ENCODE measurements at places on chromosomes 3 and 15.
A peak's percentile ranks its signal among the peaks of the same experiment; 100 is the strongest.

GRCh38 chr3:65070968-65071367 lies 383.2 kb upstream of the ADAMTS9 start:
- no peaks in the 10 kb centered on the region for H3K36me3 ChIP-seq
- H3K4me1 ChIP-seq, result no peaks in the 10 kb centered on the region
- no peaks in the 10 kb centered on the region for H3K27me3 ChIP-seq
- no peak for DNase-seq
- no peak overlapping the region for H3K27ac ChIP-seq
- H3K4me3 ChIP-seq, result no peak overlapping the region

GRCh38 chr3:4241595-4242170 lies 61.5 kb upstream of the SETMAR start:
- no peaks in the 10 kb centered on the region for H3K36me3 ChIP-seq
- no peak overlapping the region for H3K4me3 ChIP-seq
- DNase-seq, result no peak
- H3K4me1 ChIP-seq, result no peaks in the 10 kb centered on the region
- H3K27ac ChIP-seq, result no peak overlapping the region
- H3K27me3 ChIP-seq, result no peaks in the 10 kb centered on the region

DNA sequence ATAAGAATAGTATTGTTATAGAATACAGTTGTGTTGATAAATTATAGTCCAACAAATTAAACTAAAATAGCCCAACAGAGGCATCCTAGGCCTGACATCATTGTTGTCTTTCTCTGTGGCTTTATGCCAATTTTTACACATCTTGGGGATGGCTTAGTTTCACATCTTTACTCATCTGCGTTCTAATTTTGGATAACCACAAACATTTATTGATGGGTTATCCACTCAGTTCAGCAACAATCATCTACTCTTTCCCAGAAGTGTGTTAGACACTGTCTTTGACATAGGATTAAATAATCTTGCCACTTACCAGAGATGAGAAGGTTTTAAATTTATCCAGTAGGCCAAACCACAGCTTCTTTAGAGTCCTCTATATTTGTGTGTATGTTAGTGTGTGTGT lies 120.8 kb upstream of the PHLDB2 start:
- peak overlapping the region; percentile 36 for H3K27ac ChIP-seq
- DNase-seq, result no peak
- peaks cover 7% of the 10 kb centered on the region for H3K4me1 ChIP-seq
- no peak overlapping the region for H3K4me3 ChIP-seq

GRCh38 chr3:47515100-47515499 lies 1.6 kb upstream of the ELP6 start:
- no peaks in the 10 kb centered on the region for H3K36me3 ChIP-seq
- no peak overlapping the region for H3K27ac ChIP-seq
- no peaks in the 10 kb centered on the region for H3K27me3 ChIP-seq
- H3K4me3 ChIP-seq, result no peak overlapping the region
- H3K4me1 ChIP-seq, result peaks cover 11% of the 10 kb centered on the region
- DNase-seq, result no peak

DNA sequence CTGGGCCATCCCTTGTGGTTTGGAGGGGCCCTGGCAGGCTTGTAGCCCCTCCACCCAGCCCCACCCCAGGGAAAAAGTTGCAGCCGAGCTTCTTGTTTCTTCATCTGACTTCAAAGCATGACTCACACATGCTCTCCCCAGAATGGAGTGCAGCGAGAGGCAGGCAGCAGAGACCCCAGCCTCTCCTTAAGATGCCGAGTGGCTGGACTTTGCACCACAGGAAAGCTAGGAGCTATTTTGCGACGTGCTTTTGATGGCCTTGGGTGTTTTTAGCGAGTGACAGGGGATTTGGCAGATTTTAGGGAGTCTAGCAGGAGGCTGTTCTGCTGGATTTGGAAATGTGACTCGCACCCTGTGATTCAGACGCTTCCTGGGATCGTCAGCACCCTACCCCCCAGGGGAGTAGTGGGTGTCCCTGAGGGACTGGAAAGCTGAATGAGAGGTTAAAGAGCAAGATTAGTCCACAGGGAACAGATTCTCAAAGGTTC lies 14.2 kb downstream of the BAHD1 start:
- no peak for DNase-seq
- H3K36me3 ChIP-seq, result no peaks in the 10 kb centered on the region
- H3K27me3 ChIP-seq, result no peaks in the 10 kb centered on the region
- no peak overlapping the region for H3K27ac ChIP-seq
- peaks cover 46% of the 10 kb centered on the region for H3K4me1 ChIP-seq

DNA sequence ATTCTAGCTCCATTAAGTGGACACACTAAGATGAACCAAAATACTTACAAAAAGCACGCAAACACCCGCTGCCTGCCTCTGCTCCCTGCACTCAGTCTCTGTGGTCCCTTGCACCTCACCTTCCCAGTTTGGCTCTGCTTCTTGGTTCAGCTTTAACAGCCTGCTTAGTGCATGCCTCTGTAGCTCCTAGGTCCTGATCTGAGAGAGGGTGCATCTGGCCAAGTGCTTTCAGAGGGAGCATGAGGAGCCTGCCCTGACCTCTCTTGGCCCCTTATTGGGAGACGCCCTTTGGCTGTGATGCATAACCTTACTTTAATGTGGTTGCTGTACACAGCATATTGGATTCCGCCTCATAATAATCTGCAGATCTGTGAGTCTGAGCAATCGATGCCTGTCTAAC lies 21.2 kb upstream of the ATP10A start:
- peak overlapping the region; percentile 24 for H3K27ac ChIP-seq
- no peak for DNase-seq
- H3K4me3 ChIP-seq, result no peak overlapping the region
- H3K36me3 ChIP-seq, result no peaks in the 10 kb centered on the region

DNA sequence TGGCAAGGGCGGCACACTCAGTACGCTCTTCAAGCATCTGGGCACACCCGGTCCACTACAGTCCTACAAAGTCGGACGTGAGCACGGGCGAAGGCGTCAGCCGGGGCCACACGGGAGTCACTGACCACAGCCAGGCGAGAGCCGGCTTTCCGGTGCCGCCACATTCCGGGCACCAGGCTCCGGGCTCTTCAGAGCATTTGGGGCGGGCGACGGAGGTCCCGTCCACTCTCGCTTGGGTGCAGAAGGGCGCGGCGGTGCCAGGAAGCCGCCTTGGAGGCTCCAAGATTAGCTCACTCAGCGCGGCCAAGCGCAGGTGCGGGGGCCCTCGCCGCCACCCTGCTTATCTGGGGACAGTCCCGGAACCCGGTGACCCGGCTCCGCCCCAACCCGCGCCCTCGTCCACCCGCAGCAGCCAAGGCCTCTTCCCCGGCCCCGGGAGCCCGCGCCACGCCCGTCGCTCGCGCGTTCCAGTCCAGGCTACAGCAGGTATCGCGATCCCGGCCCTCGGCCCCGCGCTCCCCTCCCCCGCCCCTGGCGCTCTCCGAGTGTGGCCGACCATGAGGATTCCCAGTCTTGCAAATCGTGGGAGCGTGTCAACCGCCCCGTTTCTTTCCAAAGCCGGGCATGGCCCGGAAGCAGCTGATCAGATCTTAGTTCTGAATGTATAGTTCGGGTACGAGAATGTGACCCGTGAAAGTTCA lies at the start of gene ADPRH:
Gene ADPRH (plus strand): TSS at position 127 of the 701 bp plus-strand sequence. CDS start 2,678 bp downstream, outside the sequence.
- peak; percentile 90 for DNase-seq
- H3K4me1 ChIP-seq, result peaks cover 11% of the 10 kb centered on the region
- H3K27ac ChIP-seq, result peak within 1 kb of the TSS; percentile 92
- H3K27me3 ChIP-seq, result no peaks in the 10 kb centered on the region
